Fibroblast of the conjunctiva (primary cell): ENCODE measurements at places on chromosomes 7 and 10.

GRCh38 chr10:44569193-44570091 is 184.5 kb upstream of the CXCL12 start:
- peak; percentile 57 for DNase-seq

- DNase-seq, result no peak
These were observed 4.8 kb downstream of the FBH1 start for GRCh38 chr10:5894873-5895272.

GRCh38 chr7:140079121-140079536 is 16.4 kb upstream of the PARP12 start:
- DNase-seq, result no peak

- peak; percentile 20 for DNase-seq
These were observed 19.6 kb upstream of the SEPTIN7 start for GRCh38 chr7:35781200-35781701.

GRCh38 chr10:124593431-124593985 is 131.9 kb downstream of the LHPP start:
- no peak for DNase-seq

- DNase-seq, result no peak
These were observed 700.8 kb upstream of the KCND2 start for GRCh38 chr7:119572132-119572531.

GRCh38 chr7:132063800-132064199 is 507.4 kb upstream of the PODXL start:
- no peak for DNase-seq

- no peak for DNase-seq
These were observed 25.6 kb upstream of the CD36 start for GRCh38 chr7:80612880-80613279.

GRCh38 chr10:60148266-60148840 is 241.3 kb downstream of the ANK3 start:
- peak; percentile 76 for DNase-seq

GRCh38 chr7:41731493-41732435 is 28.9 kb upstream of the INHBA start:
- DNase-seq, result peak; percentile 3

DNA sequence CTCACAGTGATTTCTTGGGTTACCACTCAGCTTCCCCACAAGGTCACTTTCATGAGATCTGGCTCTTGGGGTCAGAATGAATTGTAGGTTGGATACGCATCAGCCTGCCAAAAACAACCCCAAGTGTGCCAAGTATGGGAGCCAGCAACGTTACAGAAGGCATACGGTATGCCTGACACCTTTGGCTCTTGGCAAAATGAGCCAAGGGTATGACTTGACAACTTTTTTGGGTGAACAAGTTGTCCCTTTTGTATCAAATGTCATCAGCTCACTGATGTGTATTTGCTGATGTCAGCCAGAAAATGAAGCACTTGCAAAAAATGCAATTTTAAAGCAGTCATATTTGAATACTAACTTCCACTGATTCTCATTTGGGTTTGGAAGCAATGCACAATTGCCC is 168.4 kb downstream of the CACNB2 start:
- peak; percentile 43 for DNase-seq

- DNase-seq, result peak; percentile 69
These were observed 223.6 kb downstream of the MDFIC start for GRCh38 chr7:115145512-115145911.

DNA sequence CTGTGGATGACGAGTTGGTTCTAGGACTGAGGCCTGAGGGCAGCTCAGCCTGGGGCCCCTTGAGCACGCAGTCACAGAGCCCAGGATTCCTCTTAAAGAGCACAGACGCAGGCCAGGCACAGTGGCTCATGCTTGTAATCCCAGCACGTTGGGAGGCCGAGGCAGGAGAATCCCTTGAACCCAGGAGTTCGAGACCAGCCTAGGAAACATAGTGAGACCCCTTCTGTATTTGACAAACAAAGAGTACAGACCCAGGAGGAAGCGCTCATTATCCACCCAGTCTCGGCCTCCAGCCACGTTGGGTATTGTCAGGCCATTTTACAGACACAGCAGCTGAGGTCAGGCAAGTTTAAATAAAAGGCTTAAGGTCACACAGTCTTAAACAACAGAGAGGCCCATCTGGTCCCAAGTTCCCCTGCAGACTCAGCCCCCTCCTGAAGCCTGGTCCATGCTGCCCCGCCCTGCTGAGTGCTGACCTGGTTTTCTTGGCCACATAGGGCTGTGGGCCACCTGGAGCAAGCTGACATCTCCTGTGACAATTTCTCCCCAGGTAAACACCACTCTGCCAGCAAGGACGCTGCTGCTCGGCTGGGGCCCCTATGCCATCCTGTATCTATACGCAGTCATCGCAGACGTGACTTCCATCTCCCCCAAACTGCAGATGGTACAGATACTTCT is 12.6 kb downstream of the RGR start:
- DNase-seq, result no peak

DNA sequence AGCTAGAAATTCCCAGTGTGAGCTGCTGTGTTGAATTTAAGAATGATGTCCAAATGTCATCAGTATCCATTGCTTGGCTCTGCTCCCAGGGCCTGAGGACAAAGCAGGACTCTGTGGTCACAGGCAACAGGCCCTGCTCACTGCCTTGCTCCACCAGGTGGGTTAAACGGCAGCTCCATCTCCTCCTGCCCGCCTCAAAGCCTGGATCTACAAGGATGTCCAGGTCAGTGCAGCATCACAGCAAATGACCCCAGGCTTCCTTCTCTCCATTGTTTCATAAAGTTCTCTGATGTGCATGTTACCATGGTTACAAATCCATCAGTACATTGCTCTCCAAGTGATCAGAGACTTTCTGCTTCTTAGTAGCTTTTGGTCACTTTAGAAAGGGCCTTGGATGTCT is 322.0 kb upstream of the ZNF32 start:
- DNase-seq, result no peak

DNA sequence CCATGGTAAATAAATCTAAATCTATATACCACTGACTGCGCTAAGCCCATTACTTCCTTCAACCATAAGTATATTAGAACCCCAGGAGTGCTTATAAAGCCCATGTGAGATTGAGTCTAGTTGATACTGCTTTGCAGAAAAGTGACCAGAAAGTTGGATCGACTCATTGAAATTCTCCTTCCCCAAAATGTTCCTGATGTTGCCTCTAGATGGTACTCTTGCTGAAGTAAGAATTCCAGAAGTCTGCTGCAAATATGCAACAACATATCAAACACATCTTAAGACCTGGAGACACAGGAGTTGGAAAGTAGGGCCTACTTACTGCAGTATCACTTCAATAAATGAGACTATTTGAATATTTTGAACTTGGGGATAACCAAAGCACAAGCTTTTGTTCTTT is 550.8 kb downstream of the IPMK start:
- no peak for DNase-seq

- peak; percentile 81 for DNase-seq
These were observed 76.6 kb downstream of the DNAJC1 start for GRCh38 chr10:21926949-21927348.

DNA sequence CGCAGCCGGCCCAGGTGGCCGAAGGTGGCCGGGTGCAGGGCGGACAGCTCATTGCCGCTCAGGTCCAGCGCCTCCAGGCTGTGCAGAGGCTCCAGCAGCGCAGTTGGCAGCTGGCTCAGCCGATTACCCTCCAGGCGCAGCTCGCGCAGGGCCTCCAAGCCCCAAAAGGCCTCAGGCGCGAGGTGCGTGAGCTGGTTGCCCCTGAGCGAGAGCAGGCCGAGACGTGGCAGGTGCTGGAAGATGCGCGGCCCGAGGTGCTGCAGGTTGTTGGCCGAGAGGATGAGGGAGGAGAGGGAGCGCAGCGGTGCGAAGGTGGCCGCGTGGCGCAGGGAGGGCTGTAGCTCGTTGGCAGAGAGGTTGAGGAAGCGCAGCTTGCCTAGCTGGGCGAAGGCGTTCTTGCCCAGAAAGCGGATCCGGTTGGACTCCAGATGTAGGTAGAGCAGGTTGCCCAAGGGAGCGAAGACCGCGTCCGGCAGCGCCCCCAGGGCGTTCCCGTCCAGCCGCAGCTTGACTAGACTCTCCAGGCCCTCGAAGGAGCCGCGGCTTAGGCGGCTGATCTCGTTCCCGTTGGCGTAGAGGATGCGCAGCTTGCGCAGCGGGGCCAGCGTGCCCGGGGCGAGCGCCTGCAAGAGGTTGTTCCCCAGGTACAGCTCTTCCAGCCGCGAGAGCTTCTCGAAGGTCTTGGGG is 923 bp downstream of the TRIL start:
- no peak for DNase-seq

DNA sequence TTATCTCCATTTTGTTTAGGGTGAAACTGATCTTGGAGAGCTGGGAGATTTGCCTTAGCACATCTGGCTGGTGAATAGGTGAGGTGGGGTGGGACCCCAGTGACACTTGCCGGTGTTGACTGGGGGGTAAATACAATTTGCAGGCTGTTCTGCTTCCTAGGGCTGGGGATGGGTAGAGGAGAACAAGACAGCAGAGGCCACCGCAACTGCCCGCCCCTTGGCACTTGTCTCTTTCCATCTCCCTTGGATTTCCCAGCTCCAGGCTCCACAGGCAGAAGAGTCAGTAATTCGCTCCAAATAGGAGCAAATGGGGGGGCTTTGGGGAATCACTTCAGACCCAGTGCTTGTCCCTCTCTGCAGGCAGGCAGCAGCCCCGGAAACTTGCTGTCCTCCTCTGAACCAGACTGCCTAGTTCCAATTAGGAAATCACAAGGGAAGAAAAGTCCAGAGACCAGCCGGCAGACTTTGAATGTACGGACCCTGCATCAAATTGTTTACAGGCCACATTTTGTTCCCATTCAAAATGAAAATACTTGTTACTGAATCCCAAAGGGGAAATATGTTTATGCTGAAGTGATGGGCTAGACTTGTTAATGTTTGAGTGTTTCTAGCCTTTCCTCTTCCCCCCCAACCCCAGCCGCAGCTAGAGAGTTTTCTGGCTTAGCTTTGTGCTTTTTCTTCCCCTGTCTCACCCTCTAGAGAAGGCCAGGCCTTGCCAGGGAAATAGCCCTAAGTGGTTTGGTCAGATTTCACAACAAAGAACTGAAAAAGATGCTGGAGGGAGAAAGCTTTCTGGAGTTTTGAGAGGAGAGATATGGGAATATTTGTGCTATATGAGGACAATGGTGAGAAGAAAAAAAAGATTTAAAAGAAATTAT is 10.0 kb upstream of the INPP5F start:
- no peak for DNase-seq

- DNase-seq, result no peak
These were observed 122.3 kb downstream of the SLIT1 start for GRCh38 chr10:97063271-97063982.

DNA sequence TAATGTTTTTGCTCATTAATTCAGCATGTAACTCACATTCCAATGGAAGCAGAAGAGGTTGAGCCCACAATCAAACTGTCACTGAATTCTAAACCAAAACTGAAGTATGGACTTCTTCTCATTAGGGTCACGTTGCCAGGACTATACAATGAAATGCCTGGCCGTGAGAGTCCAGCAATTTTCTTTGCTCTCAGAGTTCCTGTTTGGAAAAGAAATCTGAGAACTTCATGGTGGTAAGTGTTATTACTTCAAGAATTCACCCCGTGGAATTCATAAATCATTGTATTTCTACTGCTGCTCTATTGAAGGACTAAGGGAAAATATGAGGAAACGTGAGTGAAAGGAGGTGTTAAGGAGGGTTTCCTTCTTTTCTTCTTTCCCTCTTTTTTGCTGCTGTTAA is 441.8 kb upstream of the AKR1E2 start:
- no peak for DNase-seq

DNA sequence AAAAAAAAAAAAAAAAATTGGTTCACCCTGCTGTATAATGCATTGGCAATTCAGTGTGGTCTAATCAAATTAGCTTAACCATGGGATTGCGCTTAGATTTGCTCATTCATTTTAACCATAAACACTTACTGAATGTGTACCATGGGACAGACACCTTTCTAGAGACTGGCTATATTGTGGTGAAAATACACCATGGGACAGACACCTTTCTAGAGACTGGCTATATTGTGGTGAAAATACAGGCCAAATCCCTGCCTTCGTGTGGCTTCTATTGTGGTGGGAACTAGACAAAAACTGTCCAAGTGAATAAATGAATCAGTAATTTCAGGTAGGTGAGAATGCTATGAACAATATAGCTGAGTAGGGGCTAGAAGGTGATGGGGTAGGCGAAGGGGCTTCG is 10.2 kb upstream of the REPIN1 start:
- no peak for DNase-seq

- DNase-seq, result no peak
These were observed 109.8 kb downstream of the HPSE2 start for GRCh38 chr10:99125879-99126278.

DNA sequence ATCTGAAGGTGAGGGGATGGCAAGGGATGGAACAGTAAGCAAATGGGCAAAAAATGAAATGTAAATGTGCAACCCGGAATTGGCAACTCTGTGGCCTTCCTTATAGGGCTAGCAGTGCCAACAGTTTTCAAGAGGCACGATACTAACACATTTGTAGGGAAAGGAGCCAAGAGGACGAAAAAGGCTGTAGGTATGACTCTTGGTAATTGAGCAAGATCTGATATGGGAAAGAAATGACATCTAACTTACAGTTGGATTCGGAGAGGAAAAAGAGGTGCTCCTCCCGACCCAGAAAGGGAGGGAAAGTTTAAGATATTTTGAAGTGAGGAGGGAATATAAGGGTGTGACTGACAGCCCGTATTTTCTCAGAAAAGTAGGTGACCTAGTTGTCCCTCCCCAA is 2.1 kb upstream of the CREM start:
- no peak for DNase-seq

- no peak for DNase-seq
These were observed 181.1 kb downstream of the NRP1 start for GRCh38 chr10:33153251-33153967.

DNA sequence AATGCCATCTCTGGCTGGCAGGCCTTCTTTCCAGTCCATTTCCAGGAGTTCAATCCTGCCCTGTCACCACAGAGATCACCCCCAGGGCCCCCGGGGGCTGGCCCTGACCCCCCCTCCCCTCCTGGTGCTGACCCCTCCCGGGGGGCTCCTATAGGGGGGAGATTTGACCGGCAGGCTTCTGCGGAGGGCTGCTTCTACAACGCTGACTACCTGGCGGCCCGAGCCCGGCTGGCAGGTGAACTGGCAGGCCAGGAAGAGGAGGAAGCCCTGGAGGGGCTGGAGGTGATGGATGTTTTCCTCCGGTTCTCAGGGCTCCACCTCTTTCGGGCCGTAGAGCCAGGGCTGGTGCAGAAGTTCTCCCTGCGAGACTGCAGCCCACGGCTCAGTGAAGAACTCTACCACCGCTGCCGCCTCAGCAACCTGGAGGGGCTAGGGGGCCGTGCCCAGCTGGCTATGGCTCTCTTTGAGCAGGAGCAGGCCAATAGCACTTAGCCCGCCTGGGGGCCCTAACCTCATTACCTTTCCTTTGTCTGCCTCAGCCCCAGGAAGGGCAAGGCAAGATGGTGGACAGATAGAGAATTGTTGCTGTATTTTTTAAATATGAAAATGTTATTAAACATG is 6.0 kb downstream of the CHPF2 start:
- no peak for DNase-seq

DNA sequence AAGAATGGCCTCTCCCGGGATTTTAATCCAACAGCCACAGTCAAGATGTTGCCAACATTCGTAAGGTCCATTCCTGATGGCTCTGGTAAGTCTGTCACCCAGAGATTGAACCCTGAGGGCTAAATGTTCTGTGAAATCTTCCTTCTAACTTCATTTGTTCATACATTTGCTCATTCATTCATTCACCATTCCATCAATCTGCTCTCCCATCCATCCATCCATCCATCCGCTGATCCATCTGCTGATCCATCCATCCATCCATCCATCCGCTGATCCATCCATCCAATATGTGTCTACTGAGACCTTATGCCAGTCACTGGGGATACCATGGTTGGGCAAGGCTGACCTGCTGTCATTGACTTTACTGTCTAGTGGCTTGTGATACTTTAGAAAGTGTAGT is 65.6 kb downstream of the HK1 start:
- DNase-seq, result no peak
